ENCODE measurements at places on chromosomes 16 and 17.
A peak's percentile ranks its signal among the peaks of the same experiment; 100 is the strongest.

- DNase-seq: peak; percentile 44
Measured at GRCh38 chr17:65243838-65244625, 106.9 kb downstream of the RGS9 start.

GRCh38 chr17:40819528-40820125 is 2.8 kb downstream of the KRT10 start:
- peak; percentile 13 for DNase-seq

DNA sequence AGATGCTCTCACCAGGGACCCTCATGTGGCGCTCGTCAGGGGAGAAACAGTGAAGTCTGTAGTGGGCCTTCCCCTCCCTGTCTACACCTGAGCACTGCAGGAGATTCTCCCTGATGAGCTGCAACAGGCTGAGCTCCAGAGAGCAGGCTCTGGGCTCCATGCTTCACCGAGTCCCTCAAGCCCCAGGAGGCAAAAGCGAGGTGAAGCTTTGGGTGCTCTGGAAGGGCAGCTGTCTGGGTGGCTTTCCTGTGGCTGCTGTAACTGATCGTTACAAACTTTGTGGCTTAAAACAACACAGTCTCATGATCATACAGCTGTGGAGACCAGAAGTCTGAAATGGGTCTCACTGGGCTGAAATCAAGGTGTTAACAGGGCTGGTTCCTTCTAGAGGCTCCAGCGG is 12.1 kb upstream of the CD300LD start:
- no peak for DNase-seq

DNA sequence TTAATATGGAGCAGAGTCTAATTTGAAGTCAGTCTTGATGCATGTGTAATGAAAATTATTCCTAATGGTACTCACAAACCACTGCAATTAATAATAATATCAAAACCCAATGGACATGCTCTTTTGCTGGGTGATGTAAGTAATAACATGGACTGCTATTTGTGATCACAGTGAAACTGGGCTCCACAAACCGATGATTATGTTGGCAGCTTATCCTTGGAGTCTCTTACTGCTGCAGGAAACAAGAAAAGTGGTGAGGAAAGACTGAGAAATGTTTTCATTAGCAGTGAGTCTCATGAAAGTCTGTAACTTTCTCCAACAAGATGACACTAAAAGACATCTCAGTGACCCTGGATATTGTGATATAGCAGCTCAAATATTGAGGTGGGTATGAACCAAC is 45.2 kb downstream of the TMEM100 start:
- DNase-seq: no peak

DNA sequence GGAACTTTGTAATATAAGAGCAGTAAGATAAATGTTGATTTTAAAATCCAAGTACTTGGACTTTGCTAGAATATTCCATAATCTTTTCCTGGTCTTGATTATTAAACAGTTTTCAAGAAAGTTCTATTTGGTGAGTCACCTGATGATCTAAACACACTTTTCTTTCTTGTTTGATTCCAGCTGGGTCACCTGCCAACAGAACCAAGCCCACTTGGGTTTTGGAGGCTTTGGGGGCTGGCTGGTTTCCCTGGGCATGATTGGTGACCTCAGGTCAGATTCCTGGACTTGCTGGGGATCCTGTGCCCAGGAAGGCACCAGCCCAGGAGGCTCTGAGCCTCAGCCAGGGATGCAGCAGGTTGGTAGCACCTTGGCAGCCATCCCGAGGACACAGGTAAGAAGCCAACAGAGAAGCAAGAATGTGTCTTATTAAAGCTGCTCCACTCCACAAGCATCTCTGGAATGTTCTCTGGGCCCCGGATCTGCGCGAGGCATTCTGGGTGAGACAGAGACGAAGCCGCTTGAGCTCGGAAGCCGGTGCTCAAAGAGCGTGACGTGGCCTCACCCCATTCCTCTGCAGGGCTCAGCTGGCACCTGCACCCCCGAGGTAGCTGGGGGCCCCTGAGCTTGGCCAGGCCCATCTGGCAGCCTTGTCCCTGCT is 3.1 kb upstream of the TEX19 start:
- peak; percentile 39 for DNase-seq

GRCh38 chr16:30112197-30113030 is 923 bp downstream of the GDPD3 start:
- DNase-seq: peak; percentile 42

DNA sequence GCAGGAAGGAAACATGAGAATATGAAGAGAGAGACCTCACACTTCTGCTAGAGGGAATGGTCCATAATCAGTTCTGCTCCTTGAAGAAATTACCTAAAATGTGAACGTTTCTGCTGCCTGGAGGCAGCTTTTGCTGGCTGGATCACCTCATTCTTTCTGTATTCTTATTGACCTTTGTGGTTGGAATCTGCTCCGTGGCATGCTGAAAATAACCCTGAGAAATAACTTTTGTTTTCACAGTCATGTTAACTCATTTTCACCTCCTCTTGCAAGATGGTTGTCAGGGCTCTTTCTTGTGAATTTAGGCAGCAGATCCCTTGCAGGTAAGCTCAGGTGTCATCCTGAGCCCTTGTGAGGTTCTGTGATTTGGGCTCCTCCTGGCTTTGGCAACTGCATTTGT is 70.2 kb downstream of the IRF8 start:
- DNase-seq: peak; percentile 23

- no peak for DNase-seq
Measured at GRCh38 chr16:49580751-49581303, 207.2 kb downstream of the C16orf78 start.

DNA sequence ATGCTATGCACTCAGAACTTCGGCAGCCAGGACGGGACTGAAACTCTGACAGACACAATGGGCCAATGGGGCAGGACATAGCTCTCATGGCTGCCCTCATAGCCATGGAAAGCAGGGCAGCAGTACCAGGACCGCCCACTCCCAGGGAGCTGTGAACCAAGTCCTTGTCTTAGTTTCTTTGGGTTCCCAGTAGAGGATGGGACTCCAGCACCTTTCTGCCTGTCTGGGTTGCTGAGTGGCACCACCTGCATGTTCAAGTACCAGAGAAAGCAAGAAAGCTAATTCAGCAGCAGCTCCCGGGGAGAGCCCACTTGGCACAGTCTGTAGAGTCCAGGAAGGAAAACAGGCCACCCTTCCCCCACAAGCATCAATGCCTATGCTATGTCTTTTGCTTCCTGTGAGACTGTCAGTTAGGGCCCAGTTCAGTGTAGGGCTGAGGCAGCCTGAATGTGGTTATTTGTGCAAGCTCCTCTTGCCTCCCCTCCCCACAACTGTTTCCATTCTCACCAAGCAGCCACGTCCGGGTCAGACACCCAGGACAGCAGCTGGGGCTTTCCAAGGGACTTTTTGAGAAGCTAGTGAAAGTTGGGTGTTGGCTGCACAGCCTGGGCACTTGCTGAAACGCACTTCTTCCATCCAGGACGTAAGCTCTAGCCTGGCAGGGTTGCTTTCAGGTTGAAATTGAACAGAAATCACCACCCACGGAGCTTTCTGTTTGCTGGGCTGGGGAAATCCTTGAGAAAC is 7.8 kb downstream of the SUPT4H1 start:
- no peak for DNase-seq

DNA sequence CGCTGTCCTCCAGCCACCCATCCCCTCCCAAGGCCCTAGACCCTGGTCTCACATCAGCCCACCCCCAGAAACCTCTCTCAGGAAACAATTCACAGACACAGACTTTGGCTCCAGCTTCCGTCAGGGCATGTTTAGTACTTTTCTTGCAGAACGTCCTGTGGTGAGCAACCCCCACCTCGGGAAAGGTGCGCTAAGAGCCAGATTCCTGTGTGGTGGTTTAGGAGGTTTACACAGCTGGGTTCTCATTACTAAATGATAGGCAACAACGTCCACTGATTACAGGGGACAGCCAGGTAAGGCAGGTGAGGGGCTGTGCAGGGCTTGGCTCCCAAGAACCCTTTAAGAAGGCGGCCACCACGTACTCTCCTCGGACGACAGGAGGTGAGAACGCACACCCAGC is 29.3 kb downstream of the KIFC3 start:
- DNase-seq: no peak

DNA sequence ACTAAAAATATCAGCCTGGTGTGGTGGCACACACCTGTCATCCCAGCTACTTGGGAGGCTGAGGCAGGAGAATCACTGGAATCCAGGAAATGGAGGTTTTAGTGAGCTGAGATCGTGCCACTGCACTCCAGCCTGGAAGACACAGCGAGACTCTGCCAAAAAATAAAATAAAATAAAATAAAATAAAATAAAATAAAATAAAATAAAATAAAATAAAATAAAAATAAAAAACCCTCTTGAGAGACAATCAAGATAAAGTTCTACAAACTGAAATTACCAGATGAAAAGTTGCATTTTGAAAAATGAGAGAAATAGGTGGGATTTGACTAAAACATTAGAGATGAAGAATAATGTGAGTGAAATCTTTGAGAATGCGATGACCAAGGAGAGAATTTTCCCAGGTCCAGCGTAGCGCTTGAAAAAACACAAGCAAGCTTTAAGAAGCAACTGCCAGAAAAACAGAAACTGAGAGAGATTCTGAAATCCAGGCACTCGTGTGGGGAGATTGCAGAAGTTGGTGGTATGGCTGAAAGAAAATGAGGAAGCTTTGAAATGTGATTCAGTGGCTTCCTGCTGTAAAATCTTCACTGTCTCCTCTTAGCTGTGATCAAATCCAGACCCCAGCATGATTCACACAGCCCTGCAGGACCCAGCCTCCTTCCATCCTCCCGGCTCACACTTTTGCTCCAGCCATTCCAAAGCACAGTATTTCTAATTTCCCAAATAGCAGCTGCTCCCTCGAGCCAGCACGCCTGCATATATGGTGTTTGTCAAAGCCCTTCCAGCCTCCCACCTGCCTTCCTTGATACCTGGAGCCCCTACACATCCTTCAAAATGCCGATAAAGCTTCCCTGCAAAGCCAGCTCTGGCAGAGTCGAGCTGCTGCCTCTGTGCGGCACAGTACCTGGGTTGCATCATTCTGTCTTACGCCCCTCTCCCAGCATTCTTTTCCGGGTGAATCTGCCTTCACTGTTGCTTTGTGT is 8.2 kb upstream of the CD300E start:
- peak; percentile 67 for DNase-seq
